Adrenal gland (tissue), 19 donors: ENCODE measurements at places on chromosomes 3 and 15. TPM values are rescaled to one million over a fixed set of nuclear protein-coding genes. Genes with fewer than 3 reads are reported as not detected.

SYNM gene
- 23.6 TPM for total RNA-seq

TUSC7 gene
- total RNA-seq = not detected

IL12A gene
- 0.06 TPM for total RNA-seq

PCCB gene
- 172 TPM for total RNA-seq

TP63 gene
- 0.54 TPM for total RNA-seq
